COLO829 (cell line): ENCODE measurements at places on chromosomes 6 and 20.

- no peak for DNase-seq
Measured at GRCh38 chr6:3737149-3737830, 14.2 kb downstream of the PXDC1 start.

DNA sequence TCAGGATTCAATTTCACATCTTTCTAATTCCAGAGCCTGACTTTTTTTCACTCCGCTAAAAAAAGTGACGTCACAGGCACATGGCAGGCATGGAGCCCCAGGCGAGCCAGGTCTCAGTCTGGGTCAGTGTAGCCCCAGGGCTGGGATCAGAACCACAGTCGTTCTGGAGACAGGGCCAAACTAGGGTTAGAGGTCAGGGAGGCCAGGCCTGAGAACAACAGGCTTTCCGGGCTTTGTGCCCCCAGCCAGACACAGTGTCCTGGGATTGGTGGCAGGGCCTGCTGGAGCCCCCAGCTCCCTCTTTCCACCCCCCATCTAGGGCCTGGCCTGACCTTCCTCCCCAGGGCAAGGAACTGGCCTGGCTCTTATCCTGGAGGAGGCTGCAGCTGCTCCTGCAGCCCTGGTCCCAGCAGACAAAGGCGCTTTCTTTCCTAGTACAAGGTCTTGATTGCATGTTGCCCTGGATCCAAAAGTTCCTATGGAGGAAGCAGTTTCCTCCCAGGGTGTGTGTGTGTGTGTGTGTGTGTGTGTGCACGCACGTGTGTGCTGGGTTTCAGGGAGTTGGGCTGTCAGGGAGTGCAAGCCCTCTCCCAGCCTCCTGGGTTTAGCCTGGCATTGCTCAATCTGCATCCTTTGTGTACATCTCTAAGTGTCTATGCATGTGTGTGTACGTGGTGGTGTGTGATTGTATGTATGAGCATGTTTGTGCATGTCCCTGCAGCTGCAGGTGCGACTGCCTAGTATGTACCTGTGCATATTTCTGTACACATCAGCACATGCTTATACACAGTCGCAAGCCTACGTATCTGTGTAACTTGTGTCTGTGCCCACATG lies 26.5 kb upstream of the EMILIN3 start:
- peak; percentile 80 for DNase-seq

- DNase-seq: no peak
Measured at GRCh38 chr6:15730442-15730841, 67.6 kb upstream of the DTNBP1 start.

DNA sequence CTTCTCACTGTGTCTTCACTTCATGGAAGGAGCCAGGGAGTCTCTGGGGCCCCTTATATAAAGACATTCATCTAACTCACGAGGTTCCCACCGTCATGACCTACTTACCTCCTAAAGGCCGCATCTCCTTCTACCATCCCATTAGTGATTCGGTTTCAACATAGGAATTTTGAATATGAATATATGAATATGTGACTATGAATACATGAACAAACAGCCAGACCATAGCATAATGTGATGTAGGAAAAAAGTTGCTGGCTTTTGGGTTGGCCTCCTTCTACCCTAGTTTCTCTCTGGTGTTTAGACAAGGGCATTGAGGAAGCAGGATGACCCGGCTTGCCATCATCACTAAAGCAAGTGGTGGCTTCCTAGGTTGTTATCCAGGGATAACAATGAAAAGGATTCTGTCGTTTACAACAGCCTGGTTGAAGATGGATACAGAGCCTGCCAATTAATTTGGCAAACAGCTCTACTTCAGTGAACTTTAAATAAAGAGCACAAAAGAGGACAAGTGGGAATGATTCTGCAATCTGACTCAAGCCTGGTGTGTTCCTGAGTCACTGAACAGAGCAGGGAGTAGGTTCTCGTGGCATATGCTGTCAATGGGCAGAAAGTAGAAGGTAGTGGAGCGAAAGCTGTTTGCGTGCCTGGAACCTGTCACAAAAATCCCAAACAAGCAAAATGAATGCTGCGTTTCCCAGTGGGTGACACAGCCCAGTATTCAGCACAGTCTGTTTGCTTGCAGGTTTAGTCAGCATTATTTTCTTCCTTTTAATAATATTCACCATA lies 44.0 kb upstream of the DOK5 start:
- DNase-seq: no peak

DNA sequence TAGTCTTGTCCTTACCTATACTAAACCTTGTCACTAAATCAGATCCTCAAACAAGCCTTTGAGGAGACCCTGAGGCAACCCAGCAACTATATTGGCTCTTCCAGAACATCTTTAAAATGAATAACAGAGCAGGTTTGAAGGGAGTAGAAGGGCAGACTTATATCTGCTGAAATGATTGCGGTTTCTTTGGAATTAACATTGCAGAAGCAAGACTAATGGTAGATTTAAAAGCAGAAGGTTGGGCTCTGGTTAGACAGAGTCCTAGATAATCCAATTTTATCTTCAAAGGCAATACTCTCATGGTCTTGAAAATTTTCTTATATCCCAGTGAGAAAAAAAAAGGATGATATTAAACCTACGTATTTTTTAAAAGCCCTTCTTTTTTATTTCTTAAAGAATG lies 19.1 kb downstream of the FHL5 start:
- DNase-seq: no peak

DNA sequence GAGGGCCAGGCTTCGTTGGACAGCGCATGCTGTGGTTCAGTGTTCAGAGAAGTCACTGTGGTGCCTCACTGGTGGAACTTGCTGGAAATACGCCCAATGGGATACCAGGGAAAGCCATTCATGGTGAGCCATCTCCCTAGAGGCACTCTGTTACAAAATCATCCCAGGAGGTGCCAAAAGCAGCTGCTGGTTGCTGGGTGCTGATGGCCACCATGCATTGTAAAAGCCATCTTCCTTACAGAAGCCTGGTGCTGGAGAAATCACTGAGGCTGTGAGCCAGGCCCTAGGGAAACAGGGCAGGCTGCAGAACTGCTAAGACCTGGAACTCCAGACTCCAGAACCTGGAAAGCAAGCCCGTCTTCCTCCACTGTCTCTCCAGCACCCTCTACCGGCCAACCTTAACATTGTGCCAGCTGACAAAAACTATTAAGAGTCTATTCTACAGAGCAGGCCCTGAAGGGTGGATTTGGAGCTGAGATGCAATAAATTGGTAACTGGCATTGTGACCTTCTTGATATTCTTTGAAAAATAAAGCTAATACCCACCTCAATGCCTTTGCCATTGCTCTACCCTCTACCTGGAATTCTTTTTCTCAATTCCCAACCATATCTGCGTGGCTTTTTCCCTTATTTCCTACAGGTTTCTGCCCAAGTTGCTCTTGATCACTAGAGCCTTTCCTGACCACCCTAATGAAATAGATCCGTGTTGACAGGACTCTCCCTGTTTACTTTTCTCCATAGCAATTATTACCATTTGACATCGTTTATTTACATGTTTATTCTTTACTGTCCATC lies 18.5 kb downstream of the SNRPB start:
- DNase-seq: peak; percentile 88

DNA sequence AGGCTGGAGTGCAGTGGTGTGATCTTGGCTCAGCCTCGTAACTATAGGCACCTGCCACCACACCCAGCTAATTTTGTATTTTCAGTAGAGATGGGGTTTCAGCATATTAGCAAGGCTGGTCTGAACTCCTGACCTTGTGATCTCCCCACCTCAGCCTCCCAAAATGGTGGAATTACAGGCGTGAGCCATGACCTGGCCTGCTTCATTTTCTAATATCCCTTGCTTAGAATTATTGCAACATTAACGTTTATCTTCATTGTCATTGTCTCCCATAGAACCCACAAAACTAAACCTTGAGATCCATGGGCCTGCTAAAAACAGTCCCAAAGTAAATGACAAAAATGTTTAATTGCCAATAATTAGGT lies 6.1 kb downstream of the EEF1A1 start:
- DNase-seq: no peak

GRCh38 chr20:18166950-18167349 lies 29.3 kb downstream of the KAT14 start:
- no peak for DNase-seq

- DNase-seq: no peak
Measured at GRCh38 chr6:73393278-73393677, 1.4 kb upstream of the DDX43 start.

DNA sequence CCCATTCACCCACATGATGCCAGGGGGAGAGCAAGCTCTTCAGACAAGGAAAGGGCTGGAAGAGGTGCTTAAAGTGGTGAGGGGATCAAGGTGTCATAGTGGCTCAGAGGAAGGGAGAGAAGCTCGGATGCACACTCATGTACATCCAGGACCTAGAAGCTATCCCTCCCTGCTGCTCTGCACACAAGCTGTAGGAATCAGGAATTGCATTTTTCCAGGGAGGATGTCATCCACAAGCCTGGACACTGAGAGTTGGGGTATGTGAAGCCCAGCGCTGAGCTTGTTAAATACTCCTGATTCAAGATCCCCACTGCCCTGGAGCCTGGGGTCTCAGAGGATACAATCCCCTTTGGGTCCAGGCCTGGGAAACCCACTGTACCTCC lies 85.8 kb upstream of the CCDC167 start:
- no peak for DNase-seq

DNA sequence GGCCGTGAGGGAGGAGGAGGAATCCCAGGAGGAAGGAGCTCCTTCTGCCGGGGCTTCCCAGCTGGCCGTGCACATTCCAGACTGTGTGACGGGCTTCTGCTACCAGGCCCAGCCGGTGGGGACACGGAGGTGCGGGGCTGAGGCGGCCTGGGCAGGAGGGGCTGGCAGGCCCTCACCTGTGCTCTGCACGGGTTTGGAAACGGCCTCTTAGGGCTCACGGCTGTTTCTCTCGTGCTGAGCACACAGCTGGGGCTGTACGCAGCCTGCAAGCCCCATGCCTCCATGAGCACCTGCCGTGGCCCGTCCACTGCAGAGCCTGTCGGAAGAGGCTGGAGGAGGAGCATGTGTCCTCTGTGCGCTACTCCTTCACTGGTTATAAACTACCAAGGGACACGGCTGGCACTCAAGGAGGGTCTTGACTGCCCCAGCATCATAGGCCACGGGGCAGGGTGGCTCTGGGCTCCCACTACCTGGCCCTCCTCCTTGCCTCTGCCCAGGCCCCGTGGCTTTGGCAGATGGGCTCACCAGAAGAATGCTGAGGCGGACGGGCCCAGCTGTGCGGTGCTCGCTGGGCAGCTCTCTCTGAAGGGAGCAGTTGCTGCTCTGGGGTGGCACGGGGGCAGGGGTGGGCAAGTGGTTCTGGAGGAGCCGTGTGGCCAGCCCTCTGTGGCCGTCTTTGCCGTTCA lies 15.8 kb downstream of the NPEPL1 start:
- no peak for DNase-seq

- no peak for DNase-seq
Measured at GRCh38 chr6:21158873-21159272, 434.7 kb upstream of the SOX4 start.
